ENCODE measurements at places on chromosomes 11 and 22.

DNA sequence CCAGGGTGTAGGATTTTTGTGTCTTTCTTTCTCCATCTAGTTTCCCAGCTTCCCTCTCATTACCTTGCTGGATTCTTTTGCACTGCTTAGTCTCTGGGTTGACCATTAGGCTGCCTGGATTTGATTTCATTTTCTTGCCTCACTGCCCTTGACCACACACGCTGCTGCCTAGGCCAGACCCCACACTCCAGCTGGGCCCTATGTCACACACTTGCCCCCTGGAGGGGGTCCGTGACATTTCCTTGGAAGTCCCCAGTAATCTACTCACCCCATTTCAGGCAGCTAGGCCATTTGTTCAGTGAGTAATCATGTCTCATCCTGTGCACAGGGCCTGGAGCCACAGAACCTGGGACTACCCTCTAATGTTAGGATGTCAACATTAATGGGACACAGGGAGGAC lies 81.9 kb upstream of the SPON1 start:
- no peak for DNase-seq

DNA sequence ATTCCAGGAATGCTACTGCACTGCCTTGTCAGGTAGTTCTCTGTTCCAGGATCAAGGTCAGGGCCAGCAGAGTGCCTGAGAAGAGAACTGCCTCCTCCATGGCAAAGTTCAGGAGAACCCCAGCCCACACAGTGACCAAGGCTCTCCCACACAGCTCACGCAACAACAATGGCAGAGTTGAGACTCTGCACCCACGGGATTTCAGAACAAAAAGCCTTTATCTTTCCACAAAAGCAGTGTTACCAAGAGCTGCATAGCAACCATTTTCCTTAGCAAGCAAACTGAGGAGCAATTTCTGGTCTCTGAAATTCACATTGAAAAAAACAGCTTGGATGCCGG lies 11.1 kb downstream of the PLAAT3 start:
- DNase-seq = no peak

DNA sequence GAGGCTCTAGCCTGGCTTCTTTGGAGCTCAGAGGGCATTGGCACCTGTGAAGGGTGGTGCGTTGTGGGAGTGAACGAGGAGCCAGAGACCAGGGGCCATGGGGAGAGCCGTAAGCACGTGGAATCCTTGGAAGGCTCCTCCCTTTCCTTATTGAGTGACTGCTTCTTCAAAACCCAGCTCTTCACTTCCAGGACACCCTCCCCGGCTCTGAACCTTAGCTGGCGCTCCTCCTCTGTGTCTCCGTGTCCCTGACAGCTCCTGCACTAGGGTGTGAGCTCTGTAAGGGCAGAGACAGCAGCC lies 26.3 kb downstream of the POLR3H start:
- DNase-seq = no peak

DNA sequence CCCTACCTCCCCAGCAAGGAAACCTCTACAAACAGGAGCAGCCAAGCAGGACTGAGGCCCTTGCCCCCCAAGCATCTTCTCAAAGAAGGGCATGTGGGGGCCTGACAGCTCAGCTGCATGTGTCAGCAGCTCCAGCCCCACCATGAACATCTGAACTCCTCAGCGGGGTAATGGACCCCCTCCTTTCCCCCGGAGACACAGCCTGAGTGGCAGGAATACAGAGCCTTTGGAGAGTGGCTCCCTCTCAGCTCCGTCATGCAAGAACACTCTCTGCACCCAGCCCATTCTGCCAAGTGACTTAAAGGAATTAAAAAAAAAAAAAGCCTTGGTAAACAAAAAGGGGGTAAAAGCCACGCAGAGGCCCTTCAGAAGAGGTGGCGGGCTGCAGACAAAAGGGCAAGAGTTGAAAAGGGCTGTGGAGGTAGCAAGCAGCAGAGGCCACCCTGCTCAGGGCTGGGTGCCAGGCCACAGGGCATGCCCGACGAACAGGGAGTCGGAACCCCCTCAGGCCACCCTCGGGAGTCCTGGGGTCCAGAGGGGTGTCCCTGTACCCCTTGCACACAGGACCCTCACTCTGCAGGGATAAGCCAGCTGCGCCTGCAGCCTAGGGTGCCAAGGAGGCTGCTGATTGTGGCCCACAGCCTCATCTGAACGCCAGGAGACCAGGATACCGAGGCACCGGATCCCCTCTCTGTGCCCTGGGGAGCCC lies 62.5 kb downstream of the MACROD1 start:
- DNase-seq = no peak

GRCh38 chr22:42388130-42388797 lies 43.9 kb downstream of the NFAM1 start:
- DNase-seq = no peak
